ENCODE measurements at places on chromosomes 13 and 19. TPM values are rescaled to one million over a fixed set of nuclear protein-coding genes. Genes with fewer than 3 reads are reported as not detected.

Gene SIGLEC8
- total RNA-seq: not detected

Gene ARHGAP33
- 4.0 TPM for total RNA-seq

Gene RHPN2
- total RNA-seq: 2.3 TPM

Gene IGLON5
- not detected for total RNA-seq

Gene ARHGAP35
- total RNA-seq: 19.1 TPM

Gene CEACAM7
- not detected for total RNA-seq

Gene JAK3
- total RNA-seq: 1.6 TPM

Gene RLN3
- not detected for total RNA-seq

Gene CBY2
- total RNA-seq: not detected

Gene CYP2B6
- total RNA-seq: not detected

Gene MBD3L3
- not detected for total RNA-seq
